ENCODE measurements at places on chromosomes 3 and 15. TPM values are rescaled to one million over a fixed set of nuclear protein-coding genes. Genes with fewer than 3 reads are reported as not detected.

- no peaks in the 10 kb centered on the region for H3K36me3 ChIP-seq
- no peak overlapping the region for H3K27ac ChIP-seq
- H3K4me3 ChIP-seq: no peak overlapping the region
- no peak for DNase-seq
Measured at GRCh38 chr3:27715863-27716262, 6.3 kb downstream of the EOMES start.

DNA sequence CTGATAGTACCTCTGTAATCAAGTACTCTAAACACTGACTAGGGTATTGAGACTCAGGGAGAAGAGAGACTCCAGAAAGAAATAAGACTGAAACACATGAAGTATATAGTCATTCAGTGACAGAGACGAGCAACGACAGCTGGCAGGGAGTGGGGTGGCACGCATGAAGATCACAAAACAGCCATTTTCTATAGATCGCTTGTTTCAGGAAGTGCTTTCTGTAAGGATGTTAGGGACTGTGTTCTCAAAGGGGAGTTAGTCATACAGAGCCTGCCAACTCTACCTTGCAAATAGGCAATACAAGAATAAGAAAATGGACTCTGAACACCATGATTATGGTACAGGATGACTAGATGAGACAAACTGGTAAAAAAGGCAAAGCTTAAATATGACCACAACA is 139.5 kb downstream of the TBL1XR1 start:
- no peak overlapping the region for H3K27ac ChIP-seq
- H3K27me3 ChIP-seq: no peaks in the 10 kb centered on the region

KNG1 gene
- total RNA-seq: not detected

DNA sequence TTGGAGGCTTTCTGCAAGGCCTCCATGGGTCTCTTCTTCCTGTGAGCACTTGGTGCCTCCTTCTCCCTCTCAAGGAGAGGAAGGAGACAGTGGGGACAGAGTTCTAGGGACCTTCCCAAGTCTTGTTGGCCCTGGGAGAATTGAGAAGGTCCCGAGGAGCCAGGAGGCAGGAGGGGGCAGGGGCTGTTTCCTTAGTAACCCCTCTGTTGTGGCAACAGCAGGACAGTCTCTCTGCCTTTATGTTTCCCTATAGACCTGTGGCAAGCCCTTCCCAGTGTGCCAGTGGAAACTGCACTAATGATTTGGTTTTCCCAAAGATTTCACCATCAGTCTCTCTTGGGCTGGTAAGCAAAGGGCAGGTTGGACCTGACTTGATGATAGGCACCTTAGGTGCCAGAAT is 87.8 kb upstream of the GALNT15 start:
- H3K4me3 ChIP-seq: no peak overlapping the region
- H3K27me3 ChIP-seq: no peaks in the 10 kb centered on the region
- H3K4me1 ChIP-seq: peaks cover 42% of the 10 kb centered on the region
- no peaks in the 10 kb centered on the region for H3K36me3 ChIP-seq
- no peak for DNase-seq

DNA sequence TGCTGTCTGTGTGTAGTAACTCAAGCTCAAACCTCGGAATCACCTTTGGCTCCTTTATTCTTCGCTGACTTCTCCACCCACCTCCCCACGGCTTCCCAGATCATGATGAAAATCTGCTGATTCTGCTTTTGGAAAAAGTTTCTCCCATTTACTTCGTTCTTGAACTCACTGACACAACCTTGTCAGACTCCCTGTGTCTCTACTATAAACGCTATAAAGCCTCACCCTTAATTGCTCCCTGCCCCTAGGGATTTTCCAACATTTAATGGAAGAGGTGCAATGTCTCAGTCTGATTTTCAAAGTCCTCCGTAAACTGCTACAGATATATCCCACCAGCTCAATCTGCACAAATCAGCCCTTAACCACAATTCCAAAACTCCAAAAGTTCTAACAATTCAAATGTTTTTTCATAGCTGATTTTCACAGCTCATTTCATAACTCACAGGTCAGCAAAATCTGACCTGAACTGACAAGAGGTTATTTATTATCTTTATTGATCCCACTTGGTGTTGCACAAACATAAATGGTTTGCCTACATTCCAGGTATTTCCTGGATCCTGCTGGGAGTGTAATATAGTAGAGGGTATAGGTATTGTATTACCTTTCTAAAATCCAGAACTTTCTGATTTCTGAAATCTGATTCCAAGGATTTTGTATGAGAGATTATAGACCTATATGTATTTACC is 129.4 kb downstream of the PLD1 start:
- H3K4me1 ChIP-seq: no peaks in the 10 kb centered on the region
- H3K4me3 ChIP-seq: no peak overlapping the region
- no peaks in the 10 kb centered on the region for H3K36me3 ChIP-seq

- H3K27me3 ChIP-seq: no peaks in the 10 kb centered on the region
- no peaks in the 10 kb centered on the region for H3K36me3 ChIP-seq
- H3K4me1 ChIP-seq: peaks cover 3% of the 10 kb centered on the region
- no peak for DNase-seq
- H3K4me3 ChIP-seq: no peak overlapping the region
- no peak overlapping the region for H3K27ac ChIP-seq
Measured at GRCh38 chr3:29751647-29752314, 470.9 kb downstream of the RBMS3 start.

- DNase-seq: no peak
- no peaks in the 10 kb centered on the region for H3K27me3 ChIP-seq
- H3K4me3 ChIP-seq: no peak overlapping the region
- H3K4me1 ChIP-seq: peaks cover 40% of the 10 kb centered on the region
- H3K36me3 ChIP-seq: no peaks in the 10 kb centered on the region
Measured at GRCh38 chr3:194928227-194928626, 242.5 kb downstream of the FAM43A start.

- peaks cover 16% of the 10 kb centered on the region for H3K4me1 ChIP-seq
- H3K4me3 ChIP-seq: no peak overlapping the region
Measured at GRCh38 chr15:71146580-71146982, 31.3 kb downstream of the THSD4 start.

DNA sequence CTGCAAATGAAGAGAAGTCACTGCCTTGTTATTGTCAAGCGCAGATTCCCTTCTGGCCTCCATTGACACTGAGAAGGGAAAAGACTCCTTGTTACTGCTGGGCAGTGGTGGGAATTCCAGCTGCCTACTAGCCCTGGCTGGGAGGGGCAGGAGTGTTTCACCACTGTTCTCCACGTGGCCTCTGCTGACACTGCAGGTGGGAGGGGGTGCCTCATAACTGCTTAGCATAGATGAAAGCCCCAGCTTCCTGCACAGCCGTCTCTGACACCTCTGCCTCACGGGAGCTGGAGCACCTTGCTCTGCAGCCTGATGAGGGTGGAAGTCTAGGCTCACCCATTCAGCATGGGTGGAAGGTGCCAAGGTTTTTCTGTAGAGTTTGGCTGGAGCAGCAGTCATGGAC is 52.1 kb downstream of the TM2D3 start:
- H3K36me3 ChIP-seq: no peaks in the 10 kb centered on the region
- H3K27ac ChIP-seq: no peak overlapping the region
- H3K4me3 ChIP-seq: no peak overlapping the region
- no peaks in the 10 kb centered on the region for H3K27me3 ChIP-seq

CEMIP gene
- 687 TPM for total RNA-seq

CSK gene
- total RNA-seq: 30.6 TPM

- no peak overlapping the region for H3K4me3 ChIP-seq
- H3K36me3 ChIP-seq: no peaks in the 10 kb centered on the region
- no peak overlapping the region for H3K27ac ChIP-seq
- H3K27me3 ChIP-seq: no peaks in the 10 kb centered on the region
- peak; percentile 73 for DNase-seq
- peaks cover 5% of the 10 kb centered on the region for H3K4me1 ChIP-seq
Measured at GRCh38 chr3:12345141-12345561, 56.3 kb downstream of the PPARG start.

- peak; percentile 92 for DNase-seq
- peaks cover 11% of the 10 kb centered on the region for H3K27me3 ChIP-seq
- H3K4me1 ChIP-seq: peaks cover 21% of the 10 kb centered on the region
- no peaks in the 10 kb centered on the region for H3K36me3 ChIP-seq
Measured at GRCh38 chr3:50226888-50227389, 9.1 kb upstream of the GNAI2 start.

GPR176 gene
- total RNA-seq: 173 TPM

DNA sequence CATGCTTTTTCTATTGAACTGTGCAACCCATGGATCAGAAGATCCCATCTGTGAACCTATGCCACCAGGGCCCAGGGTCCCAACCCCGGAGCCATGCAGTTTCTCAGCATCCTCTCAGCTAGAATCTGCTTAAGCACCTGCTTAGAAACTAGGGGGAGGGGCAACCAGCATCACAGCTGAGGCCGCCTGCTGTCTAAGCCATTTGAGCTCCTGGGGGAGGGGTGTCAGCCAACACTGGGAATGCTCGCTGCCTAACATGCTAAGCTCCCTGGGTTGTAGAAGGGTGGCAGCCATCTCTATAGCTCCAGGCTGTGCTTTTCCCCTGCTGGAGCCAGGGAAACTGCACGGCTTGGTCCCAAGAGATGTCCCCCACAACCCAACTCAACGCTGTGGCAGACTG is 322.8 kb downstream of the EDEM1 start:
- no peaks in the 10 kb centered on the region for H3K27me3 ChIP-seq
- H3K4me3 ChIP-seq: no peak overlapping the region
- H3K36me3 ChIP-seq: no peaks in the 10 kb centered on the region

DNA sequence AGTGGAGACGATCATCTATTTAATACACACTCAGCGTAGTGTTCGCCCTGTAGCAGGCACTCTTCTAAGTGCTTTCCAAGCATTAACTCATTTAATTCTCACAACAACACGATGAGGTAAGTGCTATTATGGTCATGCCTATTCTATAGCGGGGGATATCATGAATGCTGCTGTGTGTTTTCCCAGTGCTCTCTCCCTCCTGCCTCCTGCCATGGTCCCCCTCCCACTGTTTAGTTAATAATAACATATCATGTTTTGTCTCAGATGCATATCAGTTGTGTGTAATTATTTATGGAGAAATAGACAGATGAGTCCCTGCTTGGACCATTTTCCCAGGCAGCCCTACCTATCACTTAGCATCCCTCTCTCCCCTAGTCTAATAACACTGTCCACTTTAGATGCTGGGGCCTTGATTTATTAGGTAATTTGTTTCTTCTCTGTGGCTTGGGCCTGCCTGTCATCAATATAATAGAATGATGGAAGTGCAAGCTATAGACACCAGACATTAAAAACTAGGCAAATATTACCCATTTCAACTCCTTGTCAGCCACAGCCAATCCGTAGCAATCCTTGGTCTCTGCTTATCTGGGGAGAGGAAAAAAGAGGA is 122.9 kb upstream of the TLE3 start:
- H3K4me1 ChIP-seq: no peaks in the 10 kb centered on the region
- DNase-seq: no peak
- no peaks in the 10 kb centered on the region for H3K36me3 ChIP-seq
- H3K4me3 ChIP-seq: no peak overlapping the region
- peaks cover 24% of the 10 kb centered on the region for H3K27me3 ChIP-seq

DNA sequence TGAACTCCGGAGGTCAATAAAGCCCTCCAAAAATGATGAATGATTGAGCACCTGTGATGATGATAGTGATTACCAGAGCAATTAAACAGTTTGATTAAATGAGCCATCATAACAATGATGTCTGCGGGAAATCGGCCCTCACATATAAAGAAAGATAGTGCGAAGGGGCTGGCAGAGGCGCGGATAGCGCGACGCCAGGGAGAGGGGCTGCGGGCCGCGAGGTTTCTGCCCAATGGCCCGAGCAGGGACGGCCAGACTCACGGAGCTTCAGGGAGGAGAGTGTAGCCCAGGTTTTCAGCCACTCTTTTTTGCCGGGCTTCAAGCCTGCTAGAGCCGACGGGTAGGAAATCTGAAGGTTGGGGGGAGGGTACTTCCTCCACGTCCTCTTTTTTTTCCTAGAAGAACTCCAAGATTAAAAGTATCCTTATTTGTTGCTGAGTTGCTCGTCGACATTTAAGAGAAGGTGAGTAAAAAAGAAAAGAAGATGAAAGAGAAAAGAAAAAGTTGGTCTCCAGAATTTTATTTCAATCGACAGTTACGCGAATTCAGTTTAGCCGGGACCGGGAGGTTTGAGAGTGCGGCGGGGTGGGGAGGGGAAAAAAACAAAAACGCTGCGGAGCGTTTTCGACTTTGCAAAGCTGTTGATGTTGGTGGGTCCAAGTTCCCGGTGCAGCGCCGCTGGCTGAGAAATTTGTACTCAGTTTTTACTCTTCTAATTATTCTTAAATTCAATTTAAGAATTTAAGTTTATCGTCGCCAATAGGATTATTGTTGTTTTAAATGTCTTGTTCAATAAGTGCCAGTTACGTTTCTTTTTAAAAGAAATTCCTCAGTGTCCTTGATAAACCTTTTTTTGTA is 2.2 kb upstream of the MEIS2 start:
- H3K27me3 ChIP-seq: peaks cover 10% of the 10 kb centered on the region
- peak overlapping the region; percentile 99 for H3K4me3 ChIP-seq
- peak; percentile 76 for DNase-seq
- no peaks in the 10 kb centered on the region for H3K36me3 ChIP-seq
- H3K4me1 ChIP-seq: no peaks in the 10 kb centered on the region
- H3K27ac ChIP-seq: peak overlapping the region; percentile 42

PP2D1 gene
- not detected for total RNA-seq

- no peaks in the 10 kb centered on the region for H3K4me1 ChIP-seq
- no peaks in the 10 kb centered on the region for H3K27me3 ChIP-seq
- DNase-seq: no peak
- H3K27ac ChIP-seq: no peak overlapping the region
- H3K36me3 ChIP-seq: no peaks in the 10 kb centered on the region
Measured at GRCh38 chr15:87461631-87462030, 794.9 kb downstream of the NTRK3 start.

DNA sequence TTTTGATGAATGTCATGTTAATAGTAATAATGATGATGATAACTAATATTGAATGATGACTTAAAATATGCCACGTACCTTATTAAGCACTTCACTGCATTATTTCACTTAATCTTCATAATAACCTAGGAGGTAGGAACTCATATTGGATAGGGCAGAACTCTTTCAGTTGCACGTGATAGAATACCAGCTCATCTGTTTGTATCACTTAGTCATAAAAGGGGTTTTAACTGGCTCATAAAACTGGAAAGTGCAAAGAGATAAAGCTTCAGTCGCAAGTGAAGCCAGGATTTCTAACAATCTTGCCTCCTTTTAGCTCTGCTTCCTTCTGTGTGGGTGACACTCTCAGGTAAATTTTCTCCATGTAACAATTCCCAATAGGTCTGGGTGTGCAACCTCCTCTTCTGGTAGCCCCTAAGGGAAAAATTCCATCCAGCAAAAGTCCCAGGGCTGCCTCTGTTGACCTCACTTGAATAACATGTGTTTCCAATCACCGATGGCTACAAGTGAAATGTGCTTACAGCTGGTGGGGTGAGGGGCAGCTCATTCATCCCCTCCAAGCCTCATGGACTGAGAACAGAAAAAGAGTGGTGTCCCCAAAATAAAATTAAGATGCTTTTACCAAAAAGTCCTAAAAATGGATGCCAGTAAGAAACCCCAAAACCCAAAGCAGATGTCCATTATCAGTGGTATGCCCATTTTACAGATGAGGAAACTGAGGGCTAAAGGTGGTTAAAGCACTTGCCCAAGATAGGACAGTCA is 9.3 kb downstream of the GXYLT2 start:
- H3K36me3 ChIP-seq: no peaks in the 10 kb centered on the region
- H3K27ac ChIP-seq: no peak overlapping the region
- H3K4me1 ChIP-seq: peaks cover 20% of the 10 kb centered on the region

ISL2 gene
- 0.29 TPM for total RNA-seq

Data from osteoblast (primary cell).